ENCODE measurements at places on chromosomes 2 and 18. TPM values are rescaled to one million over a fixed set of nuclear protein-coding genes. Genes with fewer than 3 reads are reported as not detected.

Gene CAPN14
- polyA plus RNA-seq, result not detected

Gene UPP2
- 0.06 TPM for polyA plus RNA-seq

Gene RAX
- not detected for polyA plus RNA-seq

Gene CDH2
- polyA plus RNA-seq, result 4.6 TPM

Gene SLC5A7
- polyA plus RNA-seq, result 0.35 TPM
